Activated CD4-positive, alpha-beta T cell treated with anti-CD3 and anti-CD28 coated beads for 48 hours (primary cell): ENCODE measurements at places on chromosomes 3 and 15.

GRCh38 chr3:109702252-109702651 lies 364.9 kb upstream of the DPPA4 start:
- DNase-seq, result peak; percentile 20

DNA sequence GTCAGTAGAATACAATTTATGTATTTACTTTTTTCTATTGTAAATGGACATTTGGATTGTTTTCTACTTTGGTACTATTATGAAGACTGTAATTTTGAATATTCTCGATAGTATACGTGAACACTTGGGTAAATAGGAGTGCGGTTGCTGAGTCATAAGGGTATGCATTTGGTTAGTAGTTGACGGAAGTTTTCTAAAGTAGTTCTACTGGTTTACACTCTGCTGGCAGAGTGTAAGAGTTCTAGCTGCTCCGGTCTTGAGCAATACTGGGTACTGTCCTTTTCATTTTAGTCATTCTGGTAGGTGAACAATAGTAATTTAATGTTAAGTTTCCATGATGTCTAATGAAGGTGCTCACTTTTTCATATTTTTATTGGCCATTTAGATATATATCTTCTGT lies 70.0 kb downstream of the MEF2A start:
- no peak for DNase-seq

DNA sequence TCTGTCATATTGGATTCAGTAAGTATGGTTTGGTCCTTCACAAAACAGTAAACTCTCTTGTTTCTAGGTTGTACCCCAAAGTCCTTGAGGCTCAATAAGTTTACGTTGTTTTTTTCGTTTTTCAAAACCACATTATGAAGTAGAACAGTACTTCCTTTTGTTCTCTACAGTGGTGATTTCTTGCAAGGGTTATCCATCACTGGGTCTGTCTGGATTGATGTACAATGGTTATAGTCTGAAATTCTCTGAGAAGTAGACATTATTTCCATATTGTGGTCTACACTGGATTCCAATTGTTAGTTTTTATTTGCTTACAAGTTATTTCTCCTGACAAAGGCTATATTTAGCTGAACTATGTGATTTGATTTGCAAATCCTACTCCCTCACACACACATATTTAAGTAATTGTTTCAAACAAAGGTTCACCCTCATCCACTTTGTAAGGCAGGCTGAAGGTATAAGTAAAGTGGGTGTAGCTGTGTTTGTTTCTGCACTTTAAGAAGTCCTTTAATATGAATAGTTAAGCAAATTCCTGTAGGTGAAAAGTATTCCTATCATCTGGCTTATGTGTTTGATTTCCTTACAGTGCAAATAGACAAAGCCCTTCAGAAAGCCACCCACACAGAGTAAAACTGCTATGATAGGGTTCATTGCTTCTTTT lies 64.2 kb upstream of the MME start:
- no peak for DNase-seq

GRCh38 chr15:89150762-89151664 lies 62.8 kb downstream of the ABHD2 start:
- DNase-seq, result no peak

GRCh38 chr3:13349823-13350222 lies 70.3 kb downstream of the NUP210 start:
- DNase-seq, result no peak

GRCh38 chr3:36258421-36258820 lies 121.9 kb upstream of the STAC start:
- no peak for DNase-seq

GRCh38 chr3:25297667-25298585 lies 130.1 kb upstream of the RARB start:
- no peak for DNase-seq

DNA sequence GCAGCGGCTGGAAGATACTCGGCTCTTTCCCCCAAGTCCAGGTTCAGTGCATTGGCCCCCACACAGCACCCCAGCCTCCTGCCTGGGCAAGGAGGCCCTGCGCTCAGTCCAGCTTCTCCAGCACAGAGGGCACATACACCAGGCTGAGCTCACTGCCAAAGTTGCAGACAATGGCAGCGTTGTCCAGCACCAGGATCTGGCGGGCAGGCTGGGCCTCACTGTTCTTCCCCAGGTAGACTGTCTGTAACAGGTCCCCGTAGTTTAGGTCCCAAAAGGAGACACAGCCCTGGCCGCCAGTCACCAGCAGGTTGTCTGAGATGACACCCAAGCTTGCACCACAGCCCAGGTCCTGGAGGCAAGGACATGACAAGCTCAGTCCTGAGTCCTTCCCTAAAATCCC lies 32.9 kb downstream of the PTPN23 start:
- DNase-seq, result no peak
